NCI-H1105 (cell line): ENCODE measurements at places on chromosomes 12 and 14.
A peak's percentile ranks its signal among the peaks of the same experiment; 100 is the strongest.

- DNase-seq, result no peak
These were observed 15.8 kb upstream of the PTPRR start for GRCh38 chr12:70936203-70936813.

DNA sequence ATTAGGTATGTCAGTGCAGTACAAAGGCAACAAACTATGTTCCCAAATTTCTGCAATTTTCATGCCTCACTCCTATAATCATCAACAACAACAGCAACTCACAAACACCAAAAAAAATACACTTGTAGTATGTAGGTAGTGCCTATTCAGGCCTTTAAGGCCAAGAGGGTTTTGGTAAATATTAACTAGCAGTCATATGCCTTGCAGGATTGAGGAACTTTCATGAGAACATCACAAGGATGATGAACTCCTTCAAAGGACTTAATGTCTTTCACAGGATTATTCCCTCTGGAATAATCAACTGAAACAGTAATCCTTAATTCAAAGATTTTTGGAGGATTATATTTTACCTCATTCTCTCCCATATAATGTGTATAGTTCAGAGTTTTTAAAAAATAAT, 293.8 kb downstream of the NOVA1 start:
- DNase-seq, result no peak

DNA sequence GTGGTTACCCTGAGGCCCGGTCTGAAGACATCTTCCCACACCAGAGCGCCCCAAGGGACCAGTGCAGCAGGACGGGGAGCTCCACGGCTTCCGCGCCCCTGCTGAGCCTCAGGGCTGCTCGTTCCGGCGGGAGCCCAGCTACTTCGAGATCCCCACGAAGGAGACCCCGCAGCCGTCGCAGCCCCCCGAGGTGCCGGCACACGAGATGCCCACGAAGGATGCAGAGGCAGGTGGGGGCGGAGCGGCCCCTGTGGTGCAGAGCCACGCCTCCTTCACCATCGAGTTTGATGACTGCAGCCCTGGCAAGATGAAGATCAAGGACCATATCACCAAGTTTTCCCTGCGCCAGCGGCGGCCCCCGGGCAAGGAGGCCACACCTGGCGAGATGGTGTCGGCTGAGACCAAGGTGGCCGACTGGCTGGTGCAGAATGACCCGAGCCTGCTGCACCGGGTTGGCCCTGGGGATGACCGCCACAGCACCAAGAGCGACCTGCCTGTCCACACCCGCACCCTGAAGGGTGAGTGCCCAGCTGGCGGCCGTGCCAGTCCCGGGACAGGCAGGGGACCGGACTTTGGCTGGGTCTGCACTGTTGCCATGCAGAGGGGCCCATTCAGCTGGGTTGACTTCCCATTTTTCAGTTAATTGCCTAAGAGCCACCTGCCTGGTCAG, 18.1 kb downstream of the CEP170B start:
- no peak for DNase-seq

DNA sequence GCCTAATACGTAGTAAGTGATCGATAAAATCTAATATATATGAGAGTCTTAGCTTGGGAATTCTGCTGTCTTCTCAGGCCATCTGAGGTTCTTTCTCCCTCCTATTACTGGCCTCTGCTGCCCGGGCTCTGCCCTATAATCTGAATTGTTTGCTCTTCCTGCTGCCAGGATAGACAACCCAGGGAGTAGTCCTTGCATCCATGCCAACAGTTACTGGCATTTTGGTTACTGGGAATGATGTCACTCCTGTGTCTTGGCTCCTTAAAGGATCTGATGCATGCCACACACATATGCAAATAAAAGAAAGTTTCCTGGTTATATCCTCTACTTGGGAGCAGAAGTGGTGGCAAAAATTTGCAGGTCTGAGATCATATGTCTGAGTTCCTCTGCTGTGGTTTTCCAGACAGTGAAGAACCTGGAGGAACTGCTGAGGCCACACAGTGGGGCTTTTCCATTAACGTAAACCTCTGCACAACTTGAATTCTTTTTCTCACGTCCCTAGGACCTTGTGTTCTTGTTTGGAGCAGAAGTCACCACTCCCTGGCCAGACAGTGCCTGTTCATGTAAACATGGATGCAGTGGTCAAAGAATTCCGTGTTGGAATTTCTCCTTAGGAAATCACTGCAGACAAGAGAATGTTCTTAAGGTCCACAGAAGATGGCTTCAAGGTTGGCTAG, 320.6 kb upstream of the TBX3 start:
- DNase-seq, result no peak

DNA sequence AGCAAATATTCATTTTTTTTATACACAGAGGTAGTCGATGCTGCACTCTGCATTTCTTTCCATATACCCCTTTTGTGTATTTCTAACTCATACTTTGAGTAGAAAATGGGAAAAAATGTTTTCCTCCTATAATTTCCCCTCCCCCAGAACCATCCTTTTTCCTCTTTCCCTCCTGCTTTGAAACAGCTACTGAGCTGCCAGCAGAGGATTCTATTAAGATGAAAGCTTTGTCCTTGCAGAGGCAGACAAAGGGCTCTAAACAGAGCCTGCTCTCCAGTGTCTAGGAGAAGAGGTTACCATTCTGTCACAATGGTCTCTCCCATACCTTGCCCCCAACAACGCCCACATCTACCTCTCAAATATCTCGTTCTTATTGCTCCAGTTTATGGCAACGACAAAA, 74.6 kb upstream of the OSBPL8 start:
- DNase-seq, result no peak

- DNase-seq, result no peak
These were observed 89.1 kb upstream of the NUDT4 start for GRCh38 chr12:93288626-93289025.

DNA sequence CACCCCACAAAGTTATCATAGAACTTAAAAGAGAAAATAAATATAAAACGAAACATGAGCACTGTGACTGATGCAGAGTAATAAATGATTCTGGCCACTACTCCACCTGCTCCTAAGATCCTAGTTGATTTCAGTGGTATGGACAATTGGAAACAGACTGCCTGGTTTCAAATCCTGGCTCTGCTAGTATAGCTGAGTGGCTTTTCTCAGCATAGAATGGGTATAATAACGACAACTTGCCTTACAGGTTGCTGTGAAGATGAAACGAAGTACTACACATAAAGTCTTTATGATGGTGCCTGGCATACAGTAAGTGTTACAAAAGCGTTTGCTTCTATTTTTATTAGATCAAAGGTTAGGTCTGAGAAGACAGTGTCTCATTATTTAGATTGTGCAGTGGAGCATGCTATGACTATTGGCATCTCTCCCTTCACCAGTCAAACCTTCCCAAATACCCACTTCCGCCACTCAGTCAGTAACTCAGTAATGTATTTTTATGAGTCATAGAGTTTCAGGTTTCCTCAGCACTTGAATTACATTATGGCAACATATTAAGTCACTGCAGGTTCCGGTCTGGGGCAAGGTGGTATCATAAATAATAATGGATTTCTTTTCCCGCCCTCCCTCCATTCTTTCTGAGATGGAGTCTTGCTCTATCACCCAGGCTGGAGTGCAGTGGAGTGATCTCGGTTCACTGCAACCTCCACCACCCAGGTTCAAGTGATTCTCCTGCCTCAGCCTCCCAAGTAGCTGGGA, 29.7 kb upstream of the NR2C1 start:
- DNase-seq, result peak; percentile 68

GRCh38 chr12:122998316-122998715, 17.8 kb downstream of the ARL6IP4 start:
- no peak for DNase-seq

GRCh38 chr14:55537782-55538181, 42.2 kb upstream of the KTN1 start:
- no peak for DNase-seq

DNA sequence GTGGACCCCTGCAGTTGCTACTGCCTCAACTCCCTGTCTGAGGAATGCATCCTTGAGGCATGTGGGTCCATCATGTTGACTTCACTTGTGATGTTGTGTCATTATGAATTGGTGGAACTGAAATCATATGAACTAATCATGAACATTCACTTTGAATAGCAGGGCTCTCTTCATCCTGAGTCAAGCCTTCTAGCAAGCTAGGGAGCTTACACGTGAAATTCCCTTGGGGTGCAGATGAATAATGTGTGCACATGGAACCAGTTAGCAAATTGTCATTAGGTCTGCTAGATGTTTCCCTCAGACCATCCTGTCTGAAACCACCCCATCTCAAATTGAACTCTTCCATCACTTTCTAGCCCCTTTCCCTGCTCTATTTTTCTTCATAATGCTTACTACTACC, 3.6 kb downstream of the COQ6 start:
- no peak for DNase-seq

GRCh38 chr12:89414851-89415250, 62.5 kb upstream of the DUSP6 start:
- no peak for DNase-seq

DNA sequence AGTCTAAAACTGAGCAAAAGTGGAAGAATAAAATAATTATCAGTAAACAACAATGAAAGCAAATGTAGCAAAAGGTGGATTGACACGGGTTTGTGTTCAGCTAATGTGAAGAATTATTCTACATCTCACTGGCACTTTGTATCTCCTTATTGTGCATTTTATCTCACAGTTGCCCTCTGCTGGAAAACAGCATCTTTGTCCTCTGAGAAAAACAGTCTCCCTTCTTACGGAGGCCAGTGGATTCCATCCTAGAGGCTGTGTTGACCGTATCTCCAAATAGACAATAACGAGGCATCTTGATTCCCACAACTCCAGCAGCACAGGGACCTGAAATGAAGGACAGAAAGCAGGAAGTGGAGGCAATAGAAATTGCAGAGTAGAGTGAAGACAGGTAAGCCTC, 51.3 kb upstream of the PLBD1 start:
- no peak for DNase-seq

- DNase-seq, result no peak
These were observed 56.3 kb downstream of the CCDC88C start for GRCh38 chr14:91361233-91361811.

- DNase-seq, result peak; percentile 81
These were observed 21.4 kb downstream of the BCL2L14 start for GRCh38 chr12:12091977-12092663.

GRCh38 chr14:85061256-85061655, 468.7 kb upstream of the FLRT2 start:
- no peak for DNase-seq

GRCh38 chr12:3551976-3552725, 61.1 kb downstream of the PRMT8 start:
- no peak for DNase-seq

GRCh38 chr14:60097974-60098373, 6.3 kb downstream of the PCNX4 start:
- no peak for DNase-seq

- DNase-seq, result no peak
These were observed 210.4 kb upstream of the NUDT4 start for GRCh38 chr12:93167331-93167730.

DNA sequence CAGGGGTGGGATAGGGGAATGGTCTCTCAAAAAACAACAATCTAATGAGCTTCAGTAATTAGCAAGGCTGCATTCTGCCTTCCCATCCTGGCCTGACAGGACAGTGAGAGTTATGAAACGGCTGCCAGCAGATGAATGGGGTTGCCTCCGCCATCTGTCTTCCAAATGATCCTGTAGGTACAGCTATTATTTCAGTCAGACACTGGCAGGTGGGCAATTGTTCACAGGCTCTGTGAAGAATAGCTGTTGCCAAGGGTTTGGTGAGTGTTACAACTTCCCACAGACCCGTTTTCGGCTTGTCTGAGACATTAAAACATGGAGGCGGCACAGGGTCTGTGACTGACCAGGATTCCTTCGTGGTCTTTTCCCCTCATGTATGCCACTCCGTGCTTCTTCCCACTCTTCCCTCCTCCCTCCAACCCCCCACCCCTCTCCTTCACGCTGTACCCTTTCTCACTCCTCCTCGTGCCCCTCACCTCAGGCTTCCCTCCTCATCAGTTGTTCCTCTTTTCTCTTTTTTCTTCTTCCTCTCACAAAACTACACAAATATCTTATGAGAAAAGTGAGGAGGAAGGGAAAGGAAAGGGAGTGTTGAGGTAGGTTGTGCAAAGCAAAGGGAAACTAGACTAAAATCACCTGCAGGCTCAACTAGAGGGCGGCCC, 160.8 kb upstream of the GZMB start:
- peak; percentile 62 for DNase-seq

DNA sequence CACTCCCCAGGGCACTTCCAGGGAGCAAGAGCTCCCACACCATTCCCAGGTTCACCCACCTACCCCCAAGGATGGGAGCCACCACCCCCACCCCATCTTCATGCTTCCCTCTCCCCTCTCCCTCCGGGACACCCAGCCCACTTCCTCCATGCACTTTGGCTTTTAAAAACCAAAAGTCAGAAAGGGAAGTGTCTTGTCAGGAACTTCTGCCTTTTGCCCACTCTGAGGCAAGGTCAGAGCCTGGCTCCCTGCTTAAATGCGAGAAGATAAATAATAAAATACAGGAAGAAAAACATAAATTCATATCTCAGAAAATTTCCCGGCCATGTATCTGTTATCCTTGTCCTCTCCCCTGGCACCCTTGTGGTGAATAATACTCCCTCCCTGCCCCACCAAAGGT, 81.6 kb downstream of the PTGER2 start:
- DNase-seq, result no peak

- DNase-seq, result no peak
These were observed 126.6 kb upstream of the PRKD1 start for GRCh38 chr14:30054201-30054600.

DNA sequence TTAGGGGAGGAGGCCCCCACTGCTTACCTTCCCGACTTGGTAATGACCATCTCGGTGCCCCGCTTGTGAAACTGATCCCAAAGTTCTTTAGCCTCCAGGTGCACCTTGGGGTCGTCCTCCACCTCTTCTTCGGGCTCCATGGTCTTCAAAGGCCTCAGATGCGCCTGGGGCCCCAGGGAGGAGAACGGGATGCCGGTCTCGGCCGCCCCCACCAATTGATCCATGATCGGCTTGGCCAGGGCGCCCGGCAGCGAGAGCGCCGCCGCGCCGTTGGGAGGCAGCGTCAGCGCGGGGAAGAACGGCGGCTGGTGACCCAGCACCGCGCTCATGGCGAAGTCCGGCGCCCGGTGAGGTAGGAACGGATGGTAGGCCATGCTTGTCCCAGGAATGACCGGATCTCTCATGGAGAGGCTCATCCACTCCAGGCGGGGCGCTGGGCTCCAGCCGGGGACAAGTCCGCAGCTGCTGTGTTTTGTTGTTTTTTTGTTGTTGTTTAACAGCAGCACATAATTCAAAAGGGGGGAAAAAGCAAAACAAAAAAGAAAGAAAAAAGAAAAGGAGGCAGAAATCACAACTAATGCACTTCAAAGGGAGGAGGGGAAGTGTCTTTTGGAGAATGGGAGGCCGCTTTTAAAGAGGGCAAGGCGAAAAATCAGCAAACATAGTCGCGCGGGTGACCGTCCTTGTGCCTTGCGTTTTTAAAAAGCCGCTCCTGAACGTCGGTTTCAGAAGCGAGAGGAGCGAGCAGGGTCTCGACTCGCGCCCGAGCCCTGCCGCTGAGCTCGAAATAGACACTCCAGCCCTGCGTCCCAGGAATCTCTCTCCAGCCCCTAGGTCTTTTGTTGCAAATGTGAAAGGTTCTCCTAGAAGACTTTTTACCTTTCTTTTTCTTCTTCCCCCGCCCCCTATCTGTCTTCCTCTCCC, 928 bp downstream of the TBX3 start:
- peak; percentile 22 for DNase-seq

- DNase-seq, result no peak
These were observed 19.6 kb downstream of the CMKLR1 start for GRCh38 chr12:108319277-108320234.

- DNase-seq, result no peak
These were observed 17.4 kb downstream of the PAWR start for GRCh38 chr12:79673354-79673753.
